ENCODE measurements at places on chromosomes 11 and 22.
A peak's percentile ranks its signal among the peaks of the same experiment; 100 is the strongest.

- DNase-seq, result no peak
Measured at GRCh38 chr22:43817402-43817801, 5.3 kb upstream of the EFCAB6 start.

- DNase-seq, result no peak
Measured at GRCh38 chr11:121452609-121453150, at the start of gene SORL1-AS1. TSS of gene SORL1-AS1 (minus strand) at chr11:121452967.

GRCh38 chr11:69918938-69919650, 99.9 kb upstream of the FGF3 start:
- no peak for DNase-seq

GRCh38 chr11:85682330-85683305, 3.4 kb downstream of the CCDC89 start:
- DNase-seq, result peak; percentile 77

DNA sequence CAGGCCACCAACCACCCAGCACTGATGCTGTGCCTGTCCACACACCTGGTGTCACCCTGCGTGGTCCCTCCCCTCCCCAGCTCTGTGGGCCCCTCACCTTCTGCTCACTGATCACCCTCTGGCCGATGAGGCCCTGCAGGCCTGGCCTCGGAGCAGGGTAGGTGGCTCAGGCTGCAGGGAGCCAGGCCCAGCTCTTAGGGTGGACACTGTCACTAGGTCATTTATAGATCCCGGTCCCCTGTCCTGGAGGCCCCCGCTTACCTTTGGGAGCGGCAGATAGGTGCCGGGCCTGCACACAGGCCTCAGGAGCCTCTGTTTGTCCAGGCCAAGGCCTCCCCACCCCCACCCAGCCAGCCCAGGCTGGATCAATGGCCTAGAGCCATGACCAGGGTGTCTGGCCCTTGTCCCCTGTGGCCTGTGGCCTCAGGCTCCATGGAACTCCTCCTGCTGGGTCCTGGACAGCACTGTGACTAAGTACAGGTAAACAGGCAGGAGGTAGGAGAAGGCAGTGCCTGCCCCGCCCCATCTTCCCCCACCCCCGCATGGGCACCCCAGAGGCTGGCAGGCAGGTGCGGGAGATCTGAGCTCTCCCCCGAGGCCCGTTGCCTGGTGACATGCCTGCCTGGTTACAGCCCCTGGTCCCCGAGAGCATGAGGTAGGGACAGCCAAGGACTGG, at the start of gene TMPRSS6:
TSS of gene TMPRSS6 (minus strand) at position 472 of the 676 bp plus-strand sequence. CDS start 6,296 bp downstream, outside the sequence.
- no peak for DNase-seq

DNA sequence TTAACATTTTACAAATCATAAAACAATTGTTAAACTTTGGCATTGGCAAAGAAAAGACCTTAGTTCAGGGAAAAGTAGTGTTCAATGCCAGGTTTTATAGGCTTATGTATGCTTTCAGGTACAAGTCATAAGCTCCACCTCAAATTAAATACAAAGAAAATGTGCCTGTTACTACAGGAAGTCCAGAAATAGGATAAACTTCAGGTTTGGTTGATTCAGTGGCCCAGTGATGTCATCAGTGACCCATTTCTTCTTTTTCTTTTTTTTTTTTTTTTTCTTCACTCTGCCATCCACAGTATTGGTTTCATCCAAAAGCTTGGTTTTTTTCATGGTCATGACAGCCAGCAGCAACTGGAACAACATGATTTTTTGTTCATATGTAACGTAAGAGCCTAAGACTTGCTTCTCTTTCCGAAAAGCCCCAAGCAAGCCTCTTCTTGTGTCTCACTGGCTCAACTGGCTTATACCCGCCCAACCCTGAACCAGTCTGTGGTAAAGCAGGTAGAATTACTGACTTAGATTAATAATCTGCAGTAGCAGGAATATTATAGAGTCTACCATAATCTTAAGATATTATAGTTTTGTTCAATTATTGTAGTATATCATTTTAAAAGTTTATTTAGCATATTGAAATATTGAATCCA, 46.2 kb downstream of the TTC17 start:
- DNase-seq, result no peak

- DNase-seq, result no peak
Measured at GRCh38 chr11:98180511-98180910, 840.2 kb upstream of the CNTN5 start.

- no peak for DNase-seq
Measured at GRCh38 chr11:66291303-66291705, 390 bp upstream of the TMEM151A start.

GRCh38 chr11:62419943-62420342, 1.1 kb downstream of the SCGB1A1 start:
- no peak for DNase-seq

DNA sequence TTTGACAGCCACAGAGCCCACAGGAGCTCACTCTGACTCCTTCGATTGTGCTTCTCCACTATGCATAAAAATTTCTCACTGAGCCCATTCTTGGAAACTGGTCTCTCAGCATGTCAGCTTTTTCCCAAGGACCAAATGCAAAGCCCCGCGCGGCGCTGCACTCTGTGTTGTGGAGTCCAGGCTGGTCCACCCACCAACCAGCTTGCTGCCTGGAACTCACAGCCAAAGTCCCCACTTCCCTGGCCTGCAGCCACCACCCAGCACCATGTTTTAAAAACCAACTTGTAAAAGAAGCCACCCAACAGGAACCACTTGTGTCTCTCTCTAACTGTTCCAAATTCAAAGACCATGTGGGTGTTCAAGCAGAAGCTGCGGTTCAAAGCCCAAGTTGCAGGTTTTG, 124.4 kb downstream of the SPATA19 start:
- no peak for DNase-seq

DNA sequence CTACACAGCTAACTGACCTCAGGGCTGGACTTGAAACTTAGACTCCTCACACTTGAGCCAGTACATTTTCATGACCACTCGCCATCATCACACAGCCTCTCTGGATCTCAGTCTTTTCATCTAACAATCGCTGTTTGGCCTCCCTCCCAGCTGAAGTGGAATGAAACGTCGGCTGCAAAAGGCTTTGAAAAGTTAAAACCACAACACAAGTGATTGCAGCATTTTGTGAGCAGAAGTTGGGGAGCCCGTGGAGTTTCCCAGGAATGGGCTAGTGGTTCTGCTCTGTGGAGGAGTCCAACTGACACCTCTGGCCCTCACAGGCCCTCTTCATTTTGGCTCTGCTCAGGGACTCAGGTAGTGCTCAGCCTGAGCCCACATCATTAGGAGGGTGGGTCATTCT, 35.9 kb upstream of the TRIM29 start:
- DNase-seq, result no peak

DNA sequence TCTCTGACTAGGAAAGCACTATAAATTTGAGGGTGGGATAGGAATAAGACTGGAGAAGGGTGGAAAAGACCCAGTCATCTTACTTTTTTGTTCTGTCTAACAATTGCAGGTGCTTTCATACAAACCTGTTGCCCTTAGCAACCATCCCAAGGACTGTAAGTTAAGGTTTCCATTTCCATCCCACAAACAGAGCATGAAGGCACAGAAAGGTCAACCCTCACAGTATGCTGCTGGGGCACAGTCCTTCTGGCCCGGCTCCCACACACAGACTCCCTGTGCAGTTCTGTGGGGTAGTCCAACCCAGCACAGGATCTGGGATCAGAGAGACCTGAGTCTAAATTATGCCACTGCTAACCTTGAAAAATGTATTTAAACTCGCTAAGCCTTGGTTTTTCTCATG, 38.4 kb upstream of the ETS1 start:
- no peak for DNase-seq

GRCh38 chr11:116030697-116031331, 526.6 kb upstream of the CADM1 start:
- DNase-seq, result no peak

DNA sequence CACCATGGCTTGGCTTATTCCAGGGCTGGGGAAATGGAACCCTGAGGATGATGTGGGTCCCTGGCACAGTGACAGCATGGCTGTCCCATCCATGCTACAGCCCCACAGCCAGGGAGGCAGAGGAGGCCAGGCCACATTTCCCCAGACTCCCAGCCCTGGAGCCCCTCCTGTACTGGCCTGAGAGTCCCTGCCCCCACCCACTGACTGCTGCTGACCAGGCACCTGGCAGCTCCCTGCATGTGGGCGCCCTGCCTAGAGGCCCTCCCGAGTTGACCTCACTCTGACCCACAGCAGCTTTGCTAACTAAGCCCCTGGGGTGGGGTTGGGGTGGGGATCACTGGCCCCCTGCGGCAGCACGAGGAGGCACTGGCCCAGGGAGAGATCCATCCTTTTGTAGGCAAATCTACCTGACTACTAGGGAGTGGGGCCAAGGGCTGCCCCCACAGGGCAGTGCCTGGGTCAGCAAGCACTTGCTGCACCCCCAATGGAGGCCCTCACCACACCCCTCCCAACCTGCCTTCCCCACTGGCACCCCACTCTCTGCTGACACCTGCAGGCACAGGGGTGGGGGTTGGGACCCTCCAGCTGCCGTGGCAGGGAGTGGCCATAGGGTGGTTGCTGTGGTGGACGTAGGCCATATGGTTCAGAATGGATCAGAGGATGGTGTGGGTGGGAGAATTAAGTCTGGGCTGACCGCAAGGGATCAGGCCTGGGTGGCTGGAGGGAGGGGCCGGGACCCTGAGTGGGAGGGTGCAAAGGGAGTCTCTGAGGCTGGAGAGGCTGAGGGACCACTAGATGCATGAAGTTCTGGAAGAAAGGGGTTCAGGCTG, 17.4 kb downstream of the ARVCF start:
- no peak for DNase-seq

- no peak for DNase-seq
Measured at GRCh38 chr22:31445642-31446041, 44.0 kb downstream of the EIF4ENIF1 start.

GRCh38 chr22:48089601-48090331, 1327.3 kb downstream of the TBC1D22A start:
- DNase-seq, result no peak

GRCh38 chr11:79119491-79120284, 321.1 kb downstream of the TENM4 start:
- peak; percentile 87 for DNase-seq
